ENCODE measurements at places on chromosomes 5 and 9.

DNA sequence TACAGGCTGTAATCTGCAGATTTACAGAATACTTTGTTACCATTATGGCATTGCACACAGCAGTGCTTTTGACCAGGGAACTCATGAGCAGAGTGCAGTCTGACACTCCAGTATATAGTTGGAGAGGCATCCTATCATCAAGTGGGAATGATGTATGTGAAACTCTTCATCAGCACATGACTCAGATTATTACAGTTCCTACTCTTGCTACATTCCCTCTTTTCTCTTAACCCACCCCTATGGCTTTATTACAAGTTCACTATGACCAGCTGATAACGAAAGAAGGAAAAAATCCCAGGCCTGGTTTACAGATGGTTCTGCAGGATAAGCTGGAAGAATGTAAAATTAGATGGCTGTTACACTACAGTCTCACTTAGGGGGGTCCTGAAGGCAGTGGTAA is 385.9 kb downstream of the RASEF start:
- no peak for DNase-seq

- DNase-seq, result peak; percentile 67
These were observed 47.0 kb downstream of the KCNV2 start for GRCh38 chr9:2764353-2764752.

- DNase-seq, result no peak
These were observed 13.9 kb downstream of the STC2 start for GRCh38 chr5:173314166-173314952.

DNA sequence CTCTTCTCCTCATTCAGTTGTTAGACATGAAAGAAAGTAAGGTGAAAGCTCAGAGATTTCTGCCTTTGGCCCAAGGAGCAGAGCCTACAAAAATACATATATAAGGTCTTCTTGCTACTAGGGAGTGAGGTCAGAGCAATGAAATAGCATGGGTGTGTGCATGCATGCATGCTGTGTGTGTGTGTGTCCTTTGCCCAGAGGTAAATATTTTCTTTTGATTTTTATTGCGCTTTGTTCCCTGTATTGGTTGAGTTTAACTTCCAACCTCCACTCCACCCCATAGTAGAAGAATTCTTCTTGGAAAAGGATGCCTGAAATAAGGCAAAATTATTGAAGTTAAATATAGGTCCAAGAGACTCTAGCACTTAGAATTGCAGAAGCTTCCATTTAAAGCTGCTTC is 248.0 kb upstream of the PTGER4 start:
- no peak for DNase-seq

DNA sequence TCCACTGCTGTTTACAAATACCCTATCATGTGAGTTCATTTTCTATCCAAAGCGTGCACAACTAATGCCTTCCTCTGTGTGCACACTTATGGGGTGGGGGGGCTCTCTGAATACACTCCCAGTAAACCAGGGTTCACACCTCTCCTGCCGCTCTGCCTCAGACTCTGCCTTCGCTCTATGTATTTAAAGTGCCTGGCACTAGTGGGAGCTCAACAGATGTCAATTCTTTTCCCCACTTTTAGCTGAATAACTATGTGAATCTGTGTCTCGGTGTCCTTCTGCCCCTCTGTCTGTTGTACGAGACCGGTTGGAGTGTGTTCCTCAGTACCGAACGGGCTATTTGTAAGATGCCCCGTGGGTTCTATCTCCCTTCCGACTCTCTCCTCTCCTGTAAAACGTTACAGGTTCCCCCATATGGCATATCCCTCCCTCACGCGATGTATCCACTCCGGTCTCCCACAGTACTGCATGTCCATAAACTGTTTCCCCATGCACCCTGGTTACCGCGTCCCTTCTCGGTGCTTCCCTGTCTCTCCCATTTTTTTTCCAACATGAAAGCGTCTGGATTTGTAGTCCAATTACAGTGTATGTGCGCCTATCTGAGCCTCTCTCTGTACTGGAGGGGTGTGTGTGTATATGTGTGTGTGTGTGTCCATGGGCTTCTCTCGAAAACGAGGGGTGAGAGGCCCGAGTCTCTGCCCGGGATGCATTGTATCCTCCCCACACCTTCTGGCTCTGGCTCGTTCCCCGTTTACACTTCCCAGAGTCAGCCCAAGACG is 1.6 kb downstream of the ELL2 start:
- no peak for DNase-seq

DNA sequence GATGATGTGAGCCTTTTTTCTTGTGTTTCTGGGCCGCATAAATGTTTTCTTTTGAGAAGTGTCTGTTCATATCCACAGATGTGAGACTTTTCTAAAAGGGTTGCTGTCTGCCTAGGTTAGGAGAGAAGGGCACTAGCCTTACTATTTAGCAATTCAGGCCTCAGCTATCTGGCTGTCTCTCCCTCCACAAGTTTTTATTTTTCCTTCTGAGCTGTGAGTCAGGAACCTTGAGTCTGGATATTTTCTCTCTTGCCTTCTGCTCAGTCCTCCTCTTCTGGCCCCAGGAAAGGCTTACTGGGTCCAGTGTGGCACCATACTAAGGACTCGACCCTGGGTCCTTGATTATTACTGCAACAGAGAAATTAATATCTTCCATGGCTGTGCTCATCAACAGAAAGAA is 187.6 kb downstream of the CSNK1G3 start:
- no peak for DNase-seq

GRCh38 chr9:121313458-121314152 is 45.6 kb downstream of the GSN start:
- no peak for DNase-seq

DNA sequence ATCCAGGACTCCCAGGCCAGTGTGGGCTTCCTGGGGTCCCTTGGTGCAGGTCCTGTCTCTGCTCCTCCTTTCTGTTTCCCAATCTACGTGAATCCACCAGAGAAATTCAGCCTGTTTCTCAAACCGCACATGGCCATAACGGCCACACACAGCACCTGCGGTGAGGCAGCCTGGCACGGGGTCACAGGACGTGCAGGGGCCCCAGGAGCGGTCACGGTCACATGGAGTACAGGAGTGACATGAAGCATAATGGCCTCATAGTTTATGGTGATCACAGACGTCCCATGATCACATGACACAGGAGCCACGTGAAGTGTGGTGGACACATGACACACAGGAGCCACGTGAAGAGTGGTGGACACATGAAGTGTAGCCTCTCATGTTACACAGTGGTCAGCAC is 248.5 kb upstream of the IRX4 start:
- no peak for DNase-seq

DNA sequence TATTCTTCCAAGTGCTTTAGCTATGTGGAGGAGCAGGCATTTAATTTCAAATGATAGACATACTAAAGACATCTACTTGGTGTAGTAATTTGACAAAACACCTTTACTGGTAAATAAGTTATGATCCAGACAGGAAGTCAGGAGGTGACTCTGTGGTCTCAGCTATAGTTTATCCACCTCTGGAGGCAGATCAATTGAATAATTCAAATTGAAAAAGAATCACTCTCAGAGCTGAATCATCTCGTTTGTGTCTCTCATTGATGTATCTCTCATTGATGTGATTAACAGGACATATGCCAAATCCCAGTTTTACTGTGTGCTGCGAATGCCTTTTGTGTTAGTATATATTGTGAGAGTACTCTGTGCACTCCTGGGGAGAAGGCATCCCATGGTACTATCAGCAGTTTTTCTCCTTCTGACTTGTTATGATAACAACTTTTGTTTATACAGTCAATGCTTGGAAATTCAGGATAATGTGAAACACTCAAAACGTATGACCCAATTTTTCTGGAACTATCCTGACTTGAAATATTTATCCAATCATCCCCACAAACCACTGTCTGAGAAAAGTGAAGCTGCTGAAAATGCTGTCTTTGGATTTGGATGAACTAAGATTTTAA is 48.5 kb upstream of the DAB2 start:
- no peak for DNase-seq

DNA sequence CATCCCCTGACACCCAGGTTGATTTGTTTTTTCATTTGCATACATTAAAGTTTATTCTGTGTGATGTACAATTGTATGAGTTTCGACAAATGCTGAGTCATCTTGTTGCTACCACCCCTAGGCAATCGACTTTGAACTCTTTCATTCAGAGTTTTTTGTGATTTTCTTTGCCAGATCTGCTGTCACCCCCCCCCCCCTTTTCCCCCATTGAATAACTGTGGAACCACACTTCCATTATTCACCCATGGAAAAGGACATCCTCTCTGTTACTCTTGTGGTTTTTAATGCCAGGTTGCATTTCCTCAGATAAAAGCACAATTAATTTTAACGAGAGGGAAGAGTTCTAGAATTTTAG is 13.7 kb upstream of the FAM120AOS start:
- DNase-seq, result peak; percentile 46

- no peak for DNase-seq
These were observed 25.2 kb downstream of the ANKRA2 start for GRCh38 chr5:73540192-73540591.

DNA sequence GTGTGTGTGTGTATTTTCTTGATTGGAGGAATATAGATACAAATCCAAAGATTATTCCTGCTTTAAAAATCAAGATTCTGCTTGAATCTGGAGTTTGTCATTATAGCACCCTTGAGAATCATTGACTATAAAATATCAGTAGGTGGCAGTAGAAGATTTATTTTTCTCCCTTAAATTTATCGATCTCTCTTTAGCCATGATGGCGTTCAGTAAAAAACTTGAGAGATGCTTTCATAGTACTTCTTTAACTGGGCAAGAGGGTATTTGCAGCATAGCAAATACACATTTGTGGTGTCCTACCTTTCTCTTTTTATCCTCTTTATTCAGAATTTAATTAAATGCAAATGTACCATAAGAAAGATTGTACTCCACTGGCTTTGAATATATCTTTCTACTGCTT is 307.7 kb downstream of the ADGRV1 start:
- peak; percentile 8 for DNase-seq

DNA sequence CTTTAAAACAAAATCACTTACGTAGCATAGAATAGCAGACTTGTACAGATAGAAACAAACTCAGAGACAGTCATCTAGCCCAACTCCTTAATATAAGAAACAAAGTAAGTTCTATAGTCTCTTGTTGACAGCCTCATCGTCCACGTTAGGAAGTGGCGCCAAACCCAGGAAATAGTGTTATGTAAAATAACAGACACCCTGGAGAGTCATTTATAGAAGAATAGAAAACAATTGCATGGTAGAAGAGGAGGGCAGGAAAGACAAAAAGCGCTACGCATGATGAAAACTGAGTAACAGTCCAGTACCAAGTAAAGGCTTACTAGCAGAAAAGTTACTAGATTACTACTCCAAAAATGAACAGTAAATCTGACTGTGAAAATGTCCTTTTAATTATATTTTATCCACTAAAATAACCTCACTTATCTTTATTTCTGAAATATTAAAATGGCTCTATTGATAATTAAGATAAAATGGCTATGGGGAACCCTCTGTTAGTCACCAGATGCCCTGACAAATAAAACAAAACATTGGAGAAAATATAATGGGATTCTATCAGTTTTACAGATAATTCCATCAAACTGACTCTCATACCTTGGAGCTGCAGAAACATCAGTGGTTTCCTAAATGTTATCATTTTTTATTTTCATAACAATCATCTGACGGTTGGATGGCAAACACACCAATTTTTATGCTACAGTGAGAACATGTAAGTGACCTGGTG is 434.0 kb upstream of the C9orf72 start:
- no peak for DNase-seq

DNA sequence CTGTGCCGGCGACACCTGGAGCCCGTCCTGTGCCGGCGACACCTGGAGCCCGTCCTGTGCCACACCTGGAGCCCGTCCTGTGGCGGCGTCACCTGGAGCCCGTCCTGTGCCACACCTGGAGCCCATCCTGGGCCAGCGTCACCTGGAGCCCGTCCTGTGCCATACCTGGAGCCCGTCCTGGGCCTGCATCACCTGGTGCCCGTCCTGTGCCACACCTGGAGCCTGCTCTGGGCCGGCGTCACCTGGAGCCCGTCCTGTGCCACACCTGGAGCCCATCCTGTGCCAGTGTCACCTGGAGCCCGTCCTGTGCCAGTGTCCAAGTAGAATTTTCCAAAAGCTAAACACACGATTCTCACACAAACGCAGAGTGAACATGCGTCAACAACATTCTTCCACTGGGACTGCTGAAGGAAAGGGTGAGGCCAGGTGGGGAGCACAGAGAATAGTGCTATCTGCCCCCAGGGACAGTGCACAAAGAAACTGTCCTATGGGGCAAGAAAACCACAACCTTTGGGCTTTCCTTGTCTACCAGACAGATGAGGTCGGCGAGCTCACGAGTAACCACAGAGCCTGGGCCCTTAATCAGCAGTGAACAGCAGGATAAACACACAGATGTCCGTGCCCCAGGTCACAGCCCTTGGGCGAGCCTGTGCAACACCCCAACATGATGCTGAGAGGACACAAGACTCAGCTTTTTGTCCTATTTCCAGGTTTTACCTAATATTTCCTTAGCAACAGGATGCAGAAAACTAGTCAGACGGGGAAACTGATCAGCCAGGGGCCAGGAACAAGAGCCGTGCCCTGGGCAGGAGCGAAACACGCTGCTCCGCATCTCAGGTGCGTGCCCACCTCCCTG is 7.9 kb downstream of the QSOX2 start:
- no peak for DNase-seq

DNA sequence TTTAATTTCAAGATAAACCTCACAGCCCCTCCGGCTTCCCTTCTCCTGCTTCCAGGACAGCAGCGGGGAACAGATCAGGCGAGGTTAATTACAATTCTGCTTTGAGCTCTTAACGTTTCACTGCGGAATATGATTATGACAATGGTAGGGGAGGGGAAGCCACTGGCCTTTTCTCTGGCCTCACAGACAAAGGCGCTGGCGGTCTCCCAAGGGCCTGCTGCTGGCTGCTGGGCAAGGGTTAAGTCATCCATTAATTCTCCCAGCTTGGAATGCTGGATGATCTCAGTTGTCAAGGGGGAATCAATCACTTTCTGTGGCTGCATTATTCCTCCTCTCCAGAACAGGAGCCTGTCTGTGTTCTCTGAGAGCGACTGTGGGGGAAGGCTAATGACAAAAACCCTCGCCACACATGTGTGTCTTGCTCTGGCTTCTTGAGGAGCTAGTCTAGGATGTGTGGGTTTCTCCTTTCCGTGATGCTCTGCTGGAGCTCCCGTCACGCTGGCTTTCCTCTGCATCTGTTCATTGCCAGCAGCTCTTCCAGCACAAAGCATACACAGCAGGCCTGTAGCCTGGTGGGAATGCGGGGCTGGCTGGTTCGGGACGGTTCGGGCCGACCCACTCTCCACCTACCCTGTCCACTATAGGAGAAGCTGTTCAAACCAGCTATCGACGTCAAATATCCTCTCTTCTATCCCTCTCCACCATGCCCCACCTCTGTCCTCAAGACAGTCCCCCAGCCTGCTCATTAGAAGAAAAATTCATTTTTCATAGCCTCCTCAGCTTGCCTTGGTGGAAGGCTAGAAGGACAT is 82.8 kb downstream of the DCP2 start:
- no peak for DNase-seq
